ENCODE measurements at places on chromosomes 12 and 14.

- DNase-seq = no peak
Observed at GRCh38 chr12:77469578-77470333, 360.9 kb upstream of the NAV3 start.

DNA sequence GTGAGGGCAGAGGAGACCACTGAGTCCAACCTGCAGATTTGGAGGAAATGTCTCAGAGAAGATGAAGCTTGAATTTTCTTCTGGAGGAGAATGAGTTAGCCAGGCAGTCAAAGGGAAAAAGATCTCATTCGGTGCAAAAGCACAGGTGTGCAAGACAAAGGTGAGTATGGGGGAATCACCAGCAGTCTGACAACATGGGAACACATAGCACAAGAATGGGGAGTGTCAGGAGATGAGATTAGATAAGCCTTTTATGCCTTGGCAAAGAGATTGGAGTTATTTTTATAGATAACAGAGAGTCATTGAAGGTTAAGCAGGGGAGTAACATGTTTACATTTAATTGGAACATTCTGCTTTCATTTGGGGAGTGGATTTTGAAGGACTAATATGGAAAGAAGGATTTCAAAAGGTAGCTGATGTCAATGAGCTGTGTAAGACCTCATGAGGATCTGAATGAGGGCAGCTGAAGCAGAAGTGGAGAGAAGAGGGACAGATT lies 171.3 kb upstream of the NTF3 start:
- no peak for DNase-seq

DNA sequence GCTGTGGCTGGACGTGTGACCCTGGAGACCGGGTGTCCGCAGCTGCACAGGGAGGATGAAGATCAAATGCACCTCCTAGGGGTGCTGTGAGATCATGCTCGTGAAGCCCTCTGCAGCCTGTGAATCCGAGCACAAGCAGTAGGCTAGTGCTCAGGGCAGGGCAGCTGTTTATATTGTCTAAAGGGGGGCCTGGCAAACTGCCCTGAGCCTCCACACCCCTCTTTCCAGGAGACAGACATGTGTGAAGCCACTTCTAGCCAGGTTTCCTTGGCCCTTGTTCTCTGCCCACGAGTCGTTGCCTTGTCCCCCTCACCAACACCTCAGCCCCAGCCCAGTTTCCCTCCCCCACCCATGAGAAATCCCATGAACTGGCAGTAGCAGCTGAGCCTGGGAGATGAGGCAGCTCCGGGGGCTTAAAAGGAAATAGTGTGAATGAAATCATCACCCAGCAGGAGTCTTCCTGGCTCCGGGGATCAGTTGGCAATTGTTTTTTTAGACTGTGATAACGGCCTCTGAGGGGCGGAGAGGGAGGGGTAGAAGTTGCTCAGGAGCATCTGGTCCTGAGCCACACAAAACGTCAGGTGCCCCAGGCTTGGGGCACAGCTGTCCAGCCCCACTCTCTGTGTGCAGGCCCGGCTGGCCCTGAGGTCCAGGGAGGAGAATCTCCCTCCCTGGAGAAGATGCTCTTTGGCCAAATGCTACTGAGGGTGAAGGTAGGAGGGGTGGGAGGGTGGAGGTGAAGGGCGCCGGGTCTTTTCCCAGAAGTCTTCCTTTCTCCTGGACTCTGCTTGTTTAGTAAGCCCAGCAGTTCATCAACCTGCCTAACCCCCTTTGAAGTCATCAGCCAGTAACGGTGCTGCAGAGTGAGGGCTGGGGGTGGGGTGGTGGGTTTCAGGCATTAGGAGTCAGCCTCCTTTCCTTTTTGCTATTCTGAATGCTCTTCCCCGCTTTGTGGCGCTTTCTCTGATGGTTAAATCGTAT lies 4.0 kb downstream of the FGF6 start:
- DNase-seq = peak; percentile 62

DNA sequence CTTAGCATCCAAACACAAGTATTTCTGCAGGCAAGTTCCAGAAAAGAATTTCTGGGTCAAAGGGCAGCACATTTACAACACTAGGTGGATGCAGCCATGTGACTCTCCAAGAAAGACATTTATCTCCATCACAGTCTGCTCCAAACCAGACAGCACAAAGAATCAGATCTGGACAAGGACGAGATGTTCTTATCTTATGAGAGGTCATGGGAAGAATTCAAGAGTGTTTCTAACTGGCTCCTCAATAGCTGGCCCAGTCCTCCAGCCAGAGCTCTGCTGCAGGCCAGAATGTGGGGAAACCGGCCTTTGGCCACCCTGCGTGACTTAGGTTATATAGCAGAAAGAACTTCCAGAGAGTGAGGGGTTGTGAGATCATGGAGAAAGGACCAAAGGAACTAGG lies 17.4 kb downstream of the TMEM119 start:
- DNase-seq = no peak

DNA sequence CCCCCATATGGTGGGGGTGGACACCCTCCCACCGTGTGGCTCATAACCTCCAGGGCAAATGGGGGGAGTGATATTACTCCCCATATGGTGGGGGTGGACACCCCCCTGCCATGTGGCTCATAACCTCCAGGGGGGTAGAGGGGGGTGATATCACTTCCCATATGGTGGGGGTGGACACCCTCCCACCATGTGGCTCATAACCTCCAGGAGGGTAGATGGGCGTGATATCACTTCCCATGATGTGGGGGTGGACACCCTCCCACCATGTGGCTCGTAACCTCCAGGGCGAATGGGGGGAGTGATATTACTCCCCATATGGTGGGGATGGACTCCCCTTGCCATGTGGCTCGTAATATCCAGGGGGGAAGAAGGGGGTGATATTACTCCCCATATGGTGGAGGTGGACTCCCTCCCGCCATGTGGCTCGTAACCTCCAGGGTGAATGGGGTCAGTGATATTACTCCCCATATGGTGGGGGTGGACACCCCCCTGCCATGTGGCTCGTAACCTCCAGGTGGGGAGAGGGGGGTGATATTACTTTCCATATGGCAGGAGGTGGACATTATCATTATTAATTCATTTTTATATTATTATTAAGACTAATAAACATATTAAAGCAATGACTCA lies 51.2 kb upstream of the OXA1L start:
- DNase-seq = no peak

DNA sequence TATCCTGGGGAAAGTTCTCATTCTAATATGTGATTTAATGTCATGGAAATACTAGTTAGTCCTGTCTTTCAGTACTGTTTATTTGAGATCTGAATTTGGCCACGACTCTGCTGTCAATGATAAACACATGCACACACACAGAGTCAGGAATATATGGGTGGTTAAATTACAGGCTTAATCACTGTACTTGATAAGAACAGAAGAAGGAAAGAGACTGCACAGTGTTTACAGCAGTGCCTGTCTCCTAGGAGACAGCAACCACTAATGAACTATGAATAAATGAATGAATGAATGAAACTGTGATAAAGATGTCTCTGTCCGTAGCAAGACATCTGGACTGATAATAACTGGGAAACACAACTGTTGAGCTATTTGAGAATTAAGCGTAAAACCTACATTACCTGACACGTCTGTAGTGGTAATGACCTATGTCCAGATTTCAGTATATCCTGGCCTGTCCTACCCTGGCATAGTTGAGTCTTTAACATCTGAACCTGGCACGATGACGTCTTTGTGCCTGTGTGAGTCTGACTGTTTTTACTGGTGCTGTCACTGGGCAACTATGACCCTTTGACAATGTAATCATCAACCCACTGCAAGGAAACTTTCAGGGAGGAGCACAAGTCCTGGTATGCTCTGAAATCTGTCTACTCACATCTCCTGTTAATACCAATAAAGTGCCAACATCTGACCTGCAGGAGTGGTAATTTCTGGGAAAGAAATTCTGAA lies 524.6 kb downstream of the TMEM132D start:
- DNase-seq = no peak

GRCh38 chr12:130162745-130163460 lies 639 bp downstream of the FZD10 start:
- DNase-seq = no peak

DNA sequence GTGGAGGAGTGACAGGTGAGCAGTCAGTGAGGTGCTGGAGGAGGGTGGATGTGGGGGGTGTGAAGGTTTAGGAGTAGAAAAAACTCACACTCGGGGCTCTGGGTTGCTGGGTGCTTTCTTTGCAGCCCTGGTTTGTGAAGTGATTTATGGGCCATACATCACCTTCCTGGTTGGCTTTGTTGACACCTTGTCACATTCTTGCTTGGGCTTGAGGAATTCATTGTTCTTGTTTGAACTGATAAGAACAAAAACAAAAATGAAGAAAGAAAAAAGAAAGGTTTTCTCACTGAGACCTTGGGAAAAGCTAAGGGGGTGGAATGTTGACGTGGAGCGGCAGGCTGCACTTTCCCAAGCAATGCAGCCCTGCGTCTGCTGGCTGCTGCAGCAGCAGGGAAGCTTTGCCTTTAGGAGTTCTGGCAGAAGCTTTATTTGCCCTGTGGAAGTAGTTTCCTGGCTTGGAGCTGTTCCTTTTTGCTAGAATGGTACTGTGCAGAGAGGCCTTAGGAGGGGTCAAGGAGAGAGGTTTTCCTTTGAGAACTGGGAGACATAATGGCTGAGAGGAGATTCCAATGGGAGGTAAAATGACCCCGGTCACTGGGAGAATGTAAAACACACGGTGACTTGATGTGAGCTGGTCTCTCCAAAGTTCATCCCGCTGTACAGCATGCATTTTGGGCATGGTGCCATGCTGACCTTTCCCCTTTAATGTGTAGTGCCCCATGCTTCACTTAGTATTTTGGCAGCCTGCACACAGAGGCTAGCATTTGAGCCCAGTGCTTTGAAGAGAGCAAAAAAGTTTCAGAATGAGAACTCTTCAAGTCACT lies 52.8 kb downstream of the HMGA2 start:
- peak; percentile 60 for DNase-seq

DNA sequence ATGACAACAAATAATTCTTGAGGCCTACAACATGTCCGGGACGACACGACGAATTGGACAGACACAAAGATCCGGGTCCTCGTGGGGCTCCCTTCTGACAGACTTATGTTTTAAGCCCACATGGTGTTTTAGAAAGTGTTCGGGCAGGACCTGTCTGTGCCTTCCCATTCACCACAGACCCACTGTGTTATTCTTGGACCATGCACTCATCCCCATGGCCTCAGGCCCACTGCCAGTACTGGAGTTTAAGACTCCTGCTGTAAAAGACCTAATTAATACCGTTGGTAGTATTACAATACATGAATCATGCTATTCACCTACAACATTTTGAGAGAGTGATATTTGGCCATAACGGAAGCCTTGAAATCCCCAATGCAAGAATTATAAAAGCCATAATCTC lies 20.0 kb downstream of the SLC15A4 start:
- no peak for DNase-seq

GRCh38 chr14:95240859-95241813 lies 78.6 kb downstream of the CLMN start:
- DNase-seq = no peak

- DNase-seq = no peak
Observed at GRCh38 chr14:91968280-91968679, 20.8 kb upstream of the FBLN5 start.

DNA sequence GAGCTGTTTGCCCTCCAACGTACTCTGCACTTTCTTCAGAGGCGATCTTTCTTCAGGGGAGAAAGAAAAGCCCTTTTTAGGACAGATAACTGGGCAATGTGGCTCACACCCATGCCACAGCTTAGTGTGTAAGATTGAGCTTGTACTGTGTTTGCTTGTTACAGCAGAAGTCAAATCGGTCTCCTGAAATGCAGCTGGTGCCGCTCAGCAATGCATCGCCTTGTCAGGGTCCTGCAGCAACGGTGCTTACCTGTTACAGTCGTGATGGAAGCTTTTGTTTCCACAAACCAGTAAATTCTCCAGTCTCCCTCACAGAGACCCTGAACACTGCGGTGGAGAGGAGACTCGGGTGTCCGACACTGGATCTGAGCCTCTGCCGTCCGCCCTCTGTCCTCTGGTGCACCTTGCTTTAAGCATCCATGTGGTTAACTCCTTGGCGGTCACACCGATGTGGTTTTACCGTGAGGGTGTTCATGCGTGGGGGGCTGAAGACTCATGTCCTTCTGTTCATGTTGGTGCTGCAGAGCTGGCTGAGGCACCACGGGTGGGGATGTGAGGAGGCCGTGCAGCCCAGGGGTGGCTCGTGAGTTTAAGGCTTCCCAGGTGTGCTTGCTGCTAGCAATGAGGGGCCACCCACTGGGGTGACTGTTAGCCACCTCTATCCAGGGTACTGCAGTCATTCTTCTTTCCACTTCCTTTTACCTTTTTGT lies 47.3 kb downstream of the FBXL14 start:
- DNase-seq = no peak

- no peak for DNase-seq
Observed at GRCh38 chr14:101544550-101544949, 16.7 kb upstream of the DIO3 start.

DNA sequence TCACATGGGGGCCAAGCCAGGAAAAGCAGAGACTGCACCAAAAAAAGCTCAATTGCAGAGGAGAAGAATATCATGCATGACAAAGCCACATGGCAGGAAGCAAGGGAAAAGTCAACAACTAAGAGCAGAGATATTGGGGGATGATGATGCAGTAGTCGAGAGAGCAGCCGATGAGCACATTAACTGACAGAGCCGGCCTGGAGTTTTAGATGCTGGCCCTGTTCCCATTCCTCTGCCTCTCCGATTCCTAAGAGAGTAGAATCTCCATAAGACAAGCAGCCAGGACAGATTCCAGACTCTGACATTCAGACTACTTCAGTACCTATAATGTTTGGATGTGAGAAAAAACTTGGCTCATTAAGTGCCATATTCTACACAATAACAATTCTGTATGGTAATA lies 155.9 kb downstream of the KCNH5 start:
- DNase-seq = no peak

GRCh38 chr14:68444449-68445168 lies 348.3 kb downstream of the ZFP36L1 start:
- no peak for DNase-seq

- DNase-seq = no peak
Observed at GRCh38 chr12:124203176-124203575, 91.7 kb upstream of the RFLNA start.

GRCh38 chr14:95123891-95124579 lies 33.3 kb downstream of the DICER1 start:
- DNase-seq = no peak

DNA sequence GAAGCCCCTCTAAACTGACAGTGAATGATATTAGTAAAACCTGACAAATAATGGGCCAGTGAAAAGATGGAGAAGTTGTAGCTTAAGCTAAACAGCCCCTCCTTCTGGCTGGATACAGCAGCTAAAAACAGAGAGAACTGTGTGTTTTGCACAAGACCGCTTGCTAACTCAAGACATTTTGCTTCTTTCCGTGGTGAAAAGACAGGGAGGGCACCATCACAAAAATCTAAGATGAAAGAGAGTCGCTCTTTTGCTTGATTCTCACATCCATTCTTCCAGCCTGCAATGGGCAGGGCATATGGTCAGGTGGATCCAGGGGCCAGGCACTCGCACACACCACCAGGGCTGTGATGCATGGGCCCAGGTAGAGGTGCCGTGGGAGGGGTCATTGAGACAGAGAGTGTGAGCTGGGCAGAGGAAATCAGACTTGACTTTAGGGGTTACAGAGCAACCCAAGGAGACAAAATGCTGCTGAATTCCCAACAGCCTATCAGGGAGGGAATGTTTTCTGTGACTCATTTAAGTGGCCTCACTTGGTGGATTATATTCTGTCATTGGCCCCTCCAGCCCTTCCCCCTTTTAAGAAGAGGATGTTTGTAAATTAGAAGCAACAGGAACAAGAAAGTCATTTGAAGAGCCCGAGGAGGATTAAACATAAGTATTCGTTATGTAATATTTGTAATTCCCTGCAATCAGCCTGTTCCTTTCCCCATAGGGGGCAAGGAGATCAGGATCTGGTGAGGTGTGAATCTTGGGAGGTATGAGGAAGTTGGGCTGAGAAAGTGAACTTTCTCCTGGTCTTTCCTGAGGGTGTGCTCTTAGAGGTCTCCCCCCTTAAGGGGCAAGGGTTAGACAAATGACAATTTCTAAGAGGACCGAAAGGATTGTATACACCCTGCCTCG lies 12.3 kb downstream of the EMP1 start:
- DNase-seq = peak; percentile 58
